ENCODE measurements at places on chromosomes 5 and 9.

- DNase-seq = no peak
Measured at GRCh38 chr5:146402949-146403348, 44.2 kb upstream of the TCERG1 start.

- DNase-seq = no peak
Measured at GRCh38 chr5:125006011-125006685, 259.7 kb upstream of the ZNF608 start.

- no peak for DNase-seq
Measured at GRCh38 chr9:134195558-134195957, 31.2 kb upstream of the RNU6ATAC start.

- no peak for DNase-seq
Measured at GRCh38 chr5:56264417-56265025, 31.4 kb upstream of the ANKRD55 start.

- DNase-seq = no peak
Measured at GRCh38 chr5:115379622-115380344, 83.3 kb upstream of the CCDC112 start.

DNA sequence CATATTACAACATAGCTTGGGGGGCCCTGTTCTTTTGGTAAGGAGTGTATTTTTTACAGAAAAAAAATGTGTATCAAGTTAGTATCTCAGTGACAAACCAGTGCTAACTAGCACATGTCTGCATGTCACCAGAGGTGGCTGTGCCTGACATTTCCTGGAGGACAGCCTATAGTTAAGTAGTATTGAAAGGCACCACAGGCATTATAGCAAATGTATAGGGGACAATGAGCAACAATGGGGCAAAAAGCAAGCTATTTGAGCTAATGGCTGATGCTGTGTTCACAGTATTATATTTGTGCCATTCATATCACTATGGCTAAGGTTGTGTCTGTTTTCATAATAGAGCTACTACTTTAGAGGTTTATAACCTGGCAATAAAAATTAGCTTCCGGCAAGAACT, 1644.0 kb downstream of the MAT2B start:
- DNase-seq = no peak

GRCh38 chr9:133477461-133477860, 1.4 kb downstream of the SLC2A6 start:
- DNase-seq = no peak

DNA sequence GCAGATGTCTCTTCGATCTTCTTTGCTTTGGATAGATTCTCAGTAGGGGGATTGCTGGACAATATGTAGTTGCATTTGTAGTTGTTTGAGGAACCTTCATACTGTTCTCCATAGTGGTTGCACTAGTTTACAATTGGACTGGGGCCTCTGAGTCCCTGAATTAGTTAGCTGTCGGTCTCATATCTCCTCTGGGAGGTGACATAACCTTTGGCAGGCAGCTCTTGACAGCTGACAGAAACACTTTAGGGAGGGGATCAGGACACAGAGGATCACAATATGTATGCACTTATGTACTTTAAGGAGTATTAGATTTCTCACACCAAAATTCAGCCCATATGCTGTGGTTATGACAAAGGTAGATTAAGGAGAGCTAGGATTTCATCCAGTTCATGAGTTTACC, 1279.9 kb upstream of the DMAC1 start:
- DNase-seq = no peak

- DNase-seq = no peak
Measured at GRCh38 chr9:19429595-19429994, 20.8 kb downstream of the ACER2 start.

- DNase-seq = no peak
Measured at GRCh38 chr9:131263701-131264100, 12.6 kb downstream of the FAM78A start.

DNA sequence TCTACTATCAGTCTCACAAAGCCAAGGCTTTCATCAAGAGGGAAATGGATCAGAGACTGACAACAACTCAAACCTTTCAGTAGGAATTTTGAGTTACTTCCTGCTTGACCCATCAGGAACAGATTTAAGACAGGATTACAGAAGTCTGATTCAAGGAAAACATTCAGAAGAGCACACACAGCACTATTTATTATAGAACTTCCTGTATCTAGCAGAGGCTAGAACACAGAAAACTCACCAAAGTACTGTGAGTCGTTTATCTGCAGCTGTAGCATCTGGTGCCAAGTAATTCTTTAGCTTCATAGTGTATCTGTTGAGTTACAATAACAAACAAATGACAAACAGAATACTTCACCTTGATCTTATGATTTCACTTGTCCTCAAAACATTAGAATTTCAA, 13.8 kb downstream of the LEAP2 start:
- DNase-seq = no peak

DNA sequence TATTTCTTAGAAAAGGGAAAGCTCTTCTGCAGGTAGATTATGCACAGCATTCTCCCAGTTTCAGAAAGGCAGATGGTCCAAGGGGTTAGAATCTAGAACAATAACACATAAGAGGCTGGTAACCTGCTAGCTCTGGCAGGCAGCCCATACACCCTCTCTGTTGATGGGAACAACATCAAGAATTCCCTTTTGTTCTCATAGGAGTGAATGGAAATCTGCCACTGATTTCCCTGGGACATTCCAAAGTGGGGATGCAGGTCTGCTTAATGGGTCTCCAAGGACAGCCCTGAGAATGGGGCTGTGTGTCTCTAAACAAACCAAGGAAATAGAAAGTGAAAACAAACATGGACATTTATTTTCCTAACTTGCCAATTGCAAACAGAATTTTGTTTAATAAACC, 456.8 kb downstream of the EBF1 start:
- DNase-seq = peak; percentile 53

- DNase-seq = no peak
Measured at GRCh38 chr5:1140818-1141189, 28.9 kb upstream of the SLC12A7 start.

GRCh38 chr9:91800473-91801030, 149.5 kb downstream of the ROR2 start:
- DNase-seq = no peak

- DNase-seq = no peak
Measured at GRCh38 chr5:141795421-141795820, 82.8 kb downstream of the PCDH1 start.

DNA sequence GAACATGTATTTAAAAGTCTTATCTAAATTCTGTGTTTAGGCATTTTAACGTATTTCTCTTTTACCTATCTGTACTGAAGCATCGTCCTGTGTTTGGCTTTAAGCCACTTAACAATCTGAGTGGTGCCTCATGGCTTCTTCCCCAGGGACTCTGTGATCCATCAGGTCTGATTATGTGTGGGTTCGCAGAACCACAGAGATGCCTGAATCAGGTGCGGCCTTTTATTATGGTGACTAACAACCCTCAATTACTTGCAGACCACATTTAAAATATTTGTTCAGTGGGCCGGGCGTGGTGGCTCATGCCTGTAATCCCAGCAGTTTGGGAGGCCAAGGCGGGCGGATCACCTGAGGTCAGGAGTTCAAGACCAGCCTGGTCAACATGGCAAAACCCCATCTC, 39.6 kb upstream of the SAP30L start:
- no peak for DNase-seq

DNA sequence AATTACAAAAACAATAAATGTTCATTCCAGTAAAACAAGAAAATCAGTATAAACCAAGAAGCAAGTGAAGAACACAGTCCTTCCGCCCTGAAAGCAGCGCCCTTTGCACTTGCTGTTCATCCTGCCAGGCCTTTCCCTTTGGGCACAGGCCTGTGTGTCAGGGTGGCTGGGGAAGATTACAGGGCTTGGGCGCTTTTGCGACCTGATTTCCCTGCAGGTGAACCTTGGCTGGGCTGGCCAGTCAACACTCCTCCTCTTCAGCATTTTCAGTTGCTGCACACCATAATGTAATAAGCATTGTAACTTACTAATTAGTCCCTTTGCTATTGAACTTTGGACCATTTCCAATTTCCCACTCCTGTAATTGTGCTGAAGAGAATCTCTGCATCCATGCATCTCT, 38.6 kb upstream of the TDRD7 start:
- DNase-seq = peak; percentile 0

GRCh38 chr5:73443829-73444498, 4.6 kb downstream of the FOXD1 start:
- no peak for DNase-seq

DNA sequence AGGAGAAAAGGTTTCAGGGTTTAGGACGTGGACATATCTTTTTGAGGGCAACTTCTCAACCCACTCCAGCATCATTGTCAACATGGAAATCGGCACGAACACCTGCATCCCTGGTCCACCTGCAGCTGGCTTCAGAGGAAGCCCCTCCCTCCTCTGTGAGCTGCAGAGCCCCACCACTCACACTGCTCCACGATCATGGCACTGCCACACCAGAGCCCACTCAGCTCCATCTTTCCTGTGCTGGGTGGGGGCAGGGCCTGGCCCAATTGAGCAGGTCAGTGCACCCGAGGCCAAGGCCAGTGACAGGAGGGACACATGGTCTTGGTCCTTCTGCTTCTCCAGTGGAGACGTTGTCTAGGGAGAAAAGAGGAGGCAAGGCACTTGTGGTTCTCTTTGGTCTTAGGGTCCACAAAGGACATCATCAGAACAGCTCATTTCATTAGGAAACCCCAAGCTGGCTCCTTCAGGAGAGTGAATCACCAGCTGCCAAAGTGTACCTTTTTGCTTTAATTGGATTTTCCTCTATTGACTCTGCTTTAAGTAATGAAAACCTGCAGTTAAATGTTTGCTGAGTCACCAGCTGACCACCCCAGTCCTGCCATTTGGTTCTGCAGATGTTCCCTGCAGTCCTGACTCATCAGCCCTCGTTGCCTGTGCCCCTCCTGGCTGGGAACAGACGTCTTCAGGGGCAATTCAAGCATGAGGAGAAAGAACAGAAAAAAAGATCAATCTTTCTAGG, 56.2 kb downstream of the UBE2QL1 start:
- no peak for DNase-seq

GRCh38 chr9:79060766-79061165, 511.0 kb upstream of the TLE4 start:
- DNase-seq = no peak
